Stimulated activated CD4-positive, alpha-beta T cell treated with anti-CD3 and anti-CD28 coated beads, Interleukin-1b, Interleukin-23, amount 100 ng/mL, for 1 hour (primary cell): ENCODE measurements at places on chromosomes 11 and 22.

- no peak for DNase-seq
Observed at GRCh38 chr11:115005663-115006062, 327.3 kb downstream of the NXPE2 start.

DNA sequence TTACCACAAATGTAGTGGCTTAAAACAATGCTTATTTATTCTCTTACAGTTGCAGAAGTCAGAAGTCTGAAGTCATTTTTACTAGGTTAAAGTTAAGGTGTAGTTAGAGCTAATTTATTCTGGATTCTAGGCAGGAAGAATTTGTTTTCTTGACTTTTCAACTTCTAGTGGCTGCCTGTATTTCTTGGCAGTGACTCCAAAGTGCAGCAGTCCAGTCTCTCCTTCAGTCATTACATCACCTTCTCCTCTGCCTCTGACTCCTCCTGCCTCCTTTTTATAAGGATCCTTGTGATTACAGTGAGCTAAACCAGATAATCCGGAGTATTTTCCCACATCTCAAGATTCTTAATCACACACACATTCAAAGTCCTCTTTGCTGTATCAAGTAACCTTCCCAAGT is 581.4 kb downstream of the KCNA4 start:
- no peak for DNase-seq

- DNase-seq, result no peak
Observed at GRCh38 chr11:126282736-126283591, at the start of gene TIRAP. TIRAP (plus strand) TSS chr11:126283093; CDS start chr11:126290895, 7,802 bp downstream.

DNA sequence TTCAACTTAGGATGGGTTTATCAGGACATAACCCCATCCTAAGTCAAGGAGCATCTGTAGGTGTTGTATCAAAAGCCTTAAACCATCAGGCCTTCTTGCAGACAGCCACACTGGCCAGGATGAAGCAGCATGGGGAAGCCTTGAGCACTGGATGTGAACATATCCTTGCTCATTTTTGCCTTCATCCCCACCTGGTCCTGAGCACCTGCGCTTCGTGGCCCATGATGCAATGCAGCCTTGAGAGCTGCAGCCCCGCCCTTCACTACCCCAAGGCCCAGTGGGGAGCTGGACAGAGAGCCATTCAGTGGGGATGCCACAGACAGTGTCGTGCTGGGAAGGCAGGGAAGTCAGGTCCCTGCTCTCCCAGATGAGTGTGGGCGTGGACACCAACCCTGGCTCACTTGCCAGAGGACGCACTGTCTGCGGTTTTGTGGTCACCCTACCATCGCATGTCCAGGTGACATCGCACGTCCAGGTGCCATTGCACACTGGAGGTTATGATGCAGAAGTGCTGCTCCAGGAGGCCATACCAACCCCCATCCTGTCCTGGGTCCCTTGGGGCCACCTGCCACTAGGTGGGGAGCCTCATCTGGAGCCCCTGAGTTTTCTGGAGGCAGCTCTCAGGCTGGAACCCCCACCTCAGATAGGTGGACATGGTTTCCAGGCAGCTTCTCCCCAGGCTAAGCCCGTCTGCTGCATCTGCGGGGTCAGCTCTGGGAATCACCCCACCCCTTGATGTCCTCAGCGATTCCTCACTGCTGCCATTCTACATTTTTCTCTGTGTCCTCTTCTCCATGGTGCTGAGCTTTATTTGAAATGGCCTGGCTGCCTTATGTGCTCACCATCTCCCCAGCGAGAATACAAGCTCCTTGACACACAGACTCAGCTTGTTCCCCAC is 14.4 kb downstream of the GNAZ start:
- no peak for DNase-seq

DNA sequence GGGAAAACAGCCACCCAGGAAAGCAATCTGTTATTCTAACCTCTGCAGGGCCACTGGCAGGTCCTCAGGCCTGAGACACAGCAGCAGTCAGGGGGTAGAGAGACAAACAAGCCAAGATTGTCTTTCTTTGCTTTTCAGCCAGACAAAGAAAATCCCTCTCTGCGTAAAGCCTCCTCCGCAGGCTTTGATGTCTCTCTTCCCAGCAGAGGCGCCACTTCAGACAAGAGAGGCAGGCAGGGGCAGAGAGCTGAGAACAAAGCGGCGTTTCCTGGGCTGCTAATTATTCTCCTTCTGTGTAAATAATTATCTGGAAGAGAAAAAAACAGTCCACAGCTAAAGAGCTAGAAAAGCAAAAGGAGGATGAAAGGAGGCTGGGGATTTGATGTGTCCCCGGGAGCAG is 102.7 kb upstream of the SEZ6L start:
- DNase-seq, result no peak

DNA sequence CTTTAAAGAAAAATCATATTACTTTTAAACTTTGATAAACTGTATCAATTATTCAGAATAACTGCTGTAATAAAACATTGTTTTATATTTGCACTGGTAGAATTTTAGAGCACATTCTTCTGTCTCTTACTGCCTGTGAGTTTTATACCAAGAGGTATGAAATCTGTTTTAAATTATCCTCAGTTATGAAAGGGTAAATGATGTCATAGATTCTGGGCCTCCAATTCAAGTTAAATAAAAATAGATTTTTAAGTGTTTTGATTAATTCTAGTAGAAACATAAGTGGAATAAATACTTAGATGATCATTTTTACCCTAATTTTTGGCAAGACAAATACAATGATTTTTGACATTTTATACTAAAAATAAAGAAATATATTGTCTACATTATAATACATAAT is 93.0 kb downstream of the GUCY1A2 start:
- no peak for DNase-seq

DNA sequence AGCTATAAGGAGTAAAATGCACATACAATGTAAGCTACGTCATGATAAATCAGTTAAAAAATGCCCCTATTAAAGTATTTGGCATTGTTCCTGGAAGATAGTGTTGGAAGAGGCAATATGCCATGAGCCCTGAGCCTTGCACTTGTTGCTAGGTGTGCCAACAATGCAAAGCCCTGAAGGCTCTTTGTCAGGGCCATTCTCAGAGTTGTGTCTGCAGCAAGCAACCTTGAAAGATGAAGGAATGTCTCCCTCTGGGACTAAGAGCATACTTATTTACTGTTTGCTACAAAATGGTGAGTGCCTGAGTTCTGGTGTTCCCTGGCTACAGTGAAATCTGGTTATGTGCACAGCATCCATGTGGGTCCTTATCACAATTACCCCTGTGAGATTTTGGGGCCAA is 322.3 kb upstream of the FAT3 start:
- no peak for DNase-seq

DNA sequence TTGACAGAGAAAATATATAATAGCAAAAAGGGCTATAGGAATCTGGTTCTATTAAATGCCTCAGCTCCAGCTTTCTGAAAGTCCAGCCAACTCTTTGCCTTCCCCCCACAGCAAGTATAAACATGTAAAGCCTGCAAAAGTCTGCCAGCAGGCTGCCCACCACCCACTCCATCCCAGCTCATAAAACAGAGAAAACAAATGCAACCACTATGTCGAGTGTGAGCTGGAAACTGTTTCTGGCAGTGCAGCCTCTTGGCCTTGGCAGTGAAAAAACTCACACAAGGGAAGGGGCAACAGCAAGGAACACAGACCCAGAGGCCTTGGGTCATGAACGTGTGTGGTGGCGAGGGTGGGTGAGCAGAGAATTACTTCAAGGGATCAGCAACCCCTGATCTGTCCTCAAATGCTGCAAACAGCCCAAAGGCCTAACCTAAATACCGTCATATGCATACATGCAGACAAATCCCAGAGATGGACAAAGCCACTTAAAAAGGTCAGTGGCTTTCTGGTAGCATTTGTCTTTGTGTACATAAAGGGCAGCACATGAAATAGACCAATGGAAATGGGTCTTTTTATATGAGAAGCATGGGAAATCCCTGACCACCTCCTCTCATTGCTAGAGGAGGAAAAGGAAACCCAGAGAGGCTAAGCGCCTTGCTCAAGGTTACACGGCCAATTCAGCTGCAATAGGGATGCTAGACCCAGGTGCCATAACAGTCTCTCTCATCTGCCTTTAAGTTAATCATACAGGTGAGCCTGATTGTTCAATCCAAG is 74.8 kb downstream of the NAT10 start:
- DNase-seq, result no peak

GRCh38 chr11:3627291-3627690 is 14.5 kb downstream of the ART5 start:
- DNase-seq, result no peak

GRCh38 chr11:4643076-4643475 is 706 bp upstream of the OR51E1 start:
- DNase-seq, result no peak

- peak; percentile 2 for DNase-seq
Observed at GRCh38 chr11:57277845-57278720, 41.0 kb upstream of the APLNR start.

- no peak for DNase-seq
Observed at GRCh38 chr22:48869788-48870187, 957.9 kb downstream of the BRD1 start.

GRCh38 chr11:115220423-115220822 is 283.8 kb downstream of the CADM1 start:
- no peak for DNase-seq

DNA sequence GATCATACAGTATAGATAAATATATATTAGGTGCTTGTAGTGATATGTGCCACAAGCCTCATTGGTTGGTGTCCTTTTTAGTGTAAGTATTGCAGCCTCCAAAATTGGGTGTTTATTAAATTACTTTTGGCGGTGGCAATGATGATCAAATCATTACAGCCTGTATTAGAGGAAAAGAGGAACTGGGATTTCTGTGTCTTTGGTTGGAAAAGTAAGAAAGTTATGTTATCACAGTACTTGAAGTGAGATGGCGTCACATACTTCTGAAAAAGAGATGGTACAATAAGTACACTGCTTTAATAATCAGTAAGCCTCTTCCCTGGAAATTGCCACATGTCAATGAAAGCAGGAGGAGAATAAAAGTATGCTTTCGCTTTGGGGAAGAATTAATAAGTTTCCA is 523 bp upstream of the MPZL3 start:
- no peak for DNase-seq

DNA sequence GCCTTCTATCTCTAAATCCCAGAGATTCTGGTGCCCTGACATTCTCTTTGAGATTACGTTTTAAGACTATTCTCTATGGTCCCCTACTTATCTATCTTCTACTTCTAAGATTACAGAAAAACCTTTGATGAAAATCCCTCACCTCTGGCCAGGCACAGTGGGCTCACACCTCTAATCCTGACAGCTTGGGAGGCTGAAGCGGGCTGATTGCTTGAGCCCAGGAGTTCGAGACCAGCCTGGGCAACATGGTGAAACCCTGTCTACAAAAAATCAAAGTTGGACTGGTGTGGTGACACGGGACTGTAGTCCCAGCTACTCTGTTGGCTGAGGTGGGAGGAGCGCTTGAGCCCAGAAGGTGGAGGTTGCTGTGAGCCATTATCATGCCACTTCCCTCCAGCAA is 14.4 kb downstream of the NUP98 start:
- DNase-seq, result no peak

GRCh38 chr11:129443276-129443675 is 67.6 kb downstream of the BARX2 start:
- no peak for DNase-seq

DNA sequence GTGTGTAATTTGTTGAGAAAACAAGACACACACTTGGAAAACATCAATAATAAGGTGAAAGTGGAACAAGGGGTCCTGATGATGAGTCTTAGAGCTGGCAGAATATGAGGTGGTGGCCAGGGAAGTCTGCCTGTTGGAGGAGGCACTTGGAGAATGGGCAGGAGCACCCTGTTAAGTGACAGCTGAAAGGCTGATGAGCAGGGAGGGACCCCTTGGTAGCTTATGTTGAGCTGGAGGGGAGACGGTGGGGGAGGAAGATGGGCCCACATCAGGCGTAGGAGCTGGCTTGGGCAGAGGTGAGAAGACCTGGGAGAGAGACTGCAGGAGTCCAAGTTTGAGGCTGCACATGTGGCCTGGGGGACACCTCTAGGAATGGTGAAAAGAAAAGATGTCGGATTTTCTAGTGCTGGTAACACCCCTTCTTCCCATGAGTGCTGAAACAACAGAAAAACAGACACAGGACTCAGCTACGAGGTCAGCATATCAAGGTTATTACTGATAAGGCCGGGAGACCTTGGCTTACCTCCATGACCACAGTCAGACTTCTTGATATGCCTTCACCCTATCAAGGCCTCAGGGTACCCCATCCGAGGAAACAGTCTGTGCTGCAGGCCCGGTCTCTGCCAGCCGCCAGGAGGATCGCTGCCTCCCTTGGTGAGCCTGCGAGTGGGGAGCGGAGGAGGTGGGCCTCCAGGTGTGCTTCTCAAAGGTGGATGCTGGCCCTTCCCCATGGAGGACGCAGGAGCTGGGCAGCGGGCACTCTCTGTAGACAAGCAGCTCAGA is 14.3 kb upstream of the C11orf96 start:
- no peak for DNase-seq

DNA sequence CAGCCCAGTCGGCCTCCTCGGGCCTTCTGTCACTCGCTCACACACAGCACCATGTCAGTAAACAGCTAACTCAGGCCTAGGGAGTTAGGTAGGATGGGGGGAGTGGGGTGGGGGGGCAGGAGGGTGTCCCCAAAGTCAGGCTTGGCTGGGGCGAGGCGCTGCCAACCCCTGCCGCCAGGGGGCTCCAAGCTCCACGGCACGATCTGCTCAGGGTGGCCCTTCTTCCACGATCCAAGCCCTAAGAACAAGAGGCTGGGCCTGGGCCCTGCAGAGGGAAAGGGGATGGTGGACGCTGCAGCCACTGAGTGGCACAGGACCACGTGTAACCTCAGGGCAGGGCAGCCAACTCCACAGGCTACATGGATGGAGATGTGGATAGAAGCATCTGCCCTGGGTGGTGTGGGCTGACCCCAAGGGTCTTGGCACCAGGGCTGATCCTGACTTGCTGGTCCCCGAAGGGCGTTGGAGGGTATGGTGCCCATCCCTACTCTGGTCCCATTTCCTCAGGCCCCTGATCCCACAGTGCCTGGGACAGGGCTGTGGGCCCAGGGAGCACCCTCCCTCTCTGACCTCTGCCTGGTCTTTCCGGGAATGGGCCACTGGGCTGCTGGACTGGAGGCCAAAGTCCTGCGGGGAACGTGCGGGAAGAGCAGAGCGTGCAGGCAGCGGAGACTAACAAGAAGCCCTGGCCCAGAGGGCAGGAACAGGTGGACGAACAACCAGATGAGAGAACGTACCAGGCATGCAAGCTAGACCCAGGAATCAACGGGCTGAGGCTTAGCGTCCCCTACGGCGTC is 29.1 kb upstream of the TXNRD2 start:
- peak; percentile 49 for DNase-seq

DNA sequence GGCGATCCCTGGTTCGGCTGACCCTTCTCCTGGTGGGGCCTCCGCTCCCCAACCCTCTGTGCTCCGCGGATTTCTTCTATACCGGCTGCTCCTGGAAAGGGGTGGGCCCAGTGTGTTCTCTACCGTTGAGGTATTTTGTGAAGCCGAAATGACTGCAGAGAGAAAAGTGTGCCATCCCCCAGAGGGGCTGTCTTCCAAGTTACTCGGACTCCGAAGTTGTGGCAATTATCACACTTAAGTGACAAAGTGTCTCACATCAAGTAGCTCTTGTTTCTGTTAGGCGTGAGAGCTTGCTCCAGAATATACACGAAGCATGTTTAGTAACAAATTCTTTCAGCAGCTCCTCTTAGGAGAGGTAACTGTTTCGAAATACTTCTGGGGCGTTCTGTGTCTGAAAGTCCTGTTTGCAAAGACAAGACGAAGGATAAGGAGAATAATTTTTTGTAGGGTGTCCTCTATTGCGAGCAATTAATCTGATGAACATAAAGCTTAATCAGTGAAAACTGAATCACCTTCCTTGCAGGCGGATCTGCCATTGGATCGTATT is 434 bp downstream of the XPNPEP3 start:
- no peak for DNase-seq

- no peak for DNase-seq
Observed at GRCh38 chr11:85094795-85095194, 532.3 kb downstream of the DLG2 start.
